Stimulated activated naive CD8-positive, alpha-beta T cell treated with anti-CD3 and anti-CD28 coated beads, Interleukin-15, Interleukin-2, amounts not matched to agents 100 U/mL and 50 U/mL, for 24 hours (primary cell): ENCODE measurements at places on chromosomes 5 and 9.

DNA sequence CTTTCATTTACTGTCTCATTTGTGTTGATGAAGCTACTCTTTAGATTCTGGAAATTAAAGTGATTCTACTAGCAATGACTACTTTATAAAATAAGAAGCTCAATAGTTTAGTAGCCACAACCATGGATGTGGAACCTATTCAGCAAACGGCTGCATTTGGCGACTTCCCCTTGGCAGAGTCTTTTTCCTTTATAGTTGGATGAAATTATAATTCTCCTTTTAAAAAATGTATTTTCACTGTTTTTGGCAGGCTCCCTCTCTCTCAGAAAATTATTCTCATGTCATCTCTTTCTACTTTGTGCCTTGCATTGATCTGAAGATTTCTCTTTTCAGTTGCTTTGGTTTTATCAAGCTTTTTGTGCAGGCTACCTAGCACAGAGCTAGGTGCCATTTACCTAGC, 50.6 kb upstream of the KCNN2 start:
- DNase-seq: no peak

- no peak for DNase-seq
Measured at GRCh38 chr9:21580636-21581378, 98.7 kb upstream of the IFNE start.

- DNase-seq: peak; percentile 70
Measured at GRCh38 chr5:55232985-55233928, at the start of gene CCNO. CCNO (minus strand) TSS chr5:55233608; CDS start chr5:55233523, 85 bp downstream.

DNA sequence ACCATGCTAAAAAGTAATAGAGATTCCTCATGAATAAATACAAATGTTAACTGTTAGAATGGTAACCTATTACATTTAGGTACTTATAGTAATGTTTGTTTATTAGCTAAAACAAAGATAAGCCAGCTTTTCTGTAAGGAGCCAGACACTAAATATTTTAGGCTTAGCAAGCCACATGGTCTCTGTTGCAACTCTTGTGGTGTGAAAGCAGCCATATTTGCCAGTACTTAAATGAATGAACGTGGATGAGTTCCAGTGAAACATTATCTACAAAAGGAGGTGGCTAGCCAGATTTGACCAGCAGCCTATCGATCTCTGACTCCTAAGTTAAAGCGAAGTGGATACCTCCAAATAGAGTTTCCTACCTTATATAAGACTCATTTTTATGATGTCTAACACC, 331.6 kb downstream of the CDH12 start:
- no peak for DNase-seq

DNA sequence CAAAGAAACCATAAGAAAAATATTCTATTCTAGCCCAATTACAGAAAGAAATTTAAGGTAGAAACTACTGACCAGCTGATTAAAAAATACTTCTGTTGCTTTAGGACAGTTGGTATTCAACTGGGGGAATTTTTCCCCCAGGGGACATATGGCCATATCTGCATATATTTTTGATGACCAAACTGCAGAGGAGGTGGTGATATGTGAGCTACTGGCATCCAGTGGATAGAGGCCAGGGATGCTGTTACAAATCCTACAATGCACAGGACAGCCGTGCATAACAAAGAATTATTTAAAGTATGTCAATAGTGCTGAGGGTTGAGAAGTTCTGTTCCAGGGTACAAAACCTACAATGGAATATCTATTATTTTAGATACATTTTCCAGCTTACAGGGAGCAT, 24.0 kb downstream of the ZFR start:
- no peak for DNase-seq

- DNase-seq: no peak
Measured at GRCh38 chr5:35246900-35247647, 16.8 kb upstream of the PRLR start.

DNA sequence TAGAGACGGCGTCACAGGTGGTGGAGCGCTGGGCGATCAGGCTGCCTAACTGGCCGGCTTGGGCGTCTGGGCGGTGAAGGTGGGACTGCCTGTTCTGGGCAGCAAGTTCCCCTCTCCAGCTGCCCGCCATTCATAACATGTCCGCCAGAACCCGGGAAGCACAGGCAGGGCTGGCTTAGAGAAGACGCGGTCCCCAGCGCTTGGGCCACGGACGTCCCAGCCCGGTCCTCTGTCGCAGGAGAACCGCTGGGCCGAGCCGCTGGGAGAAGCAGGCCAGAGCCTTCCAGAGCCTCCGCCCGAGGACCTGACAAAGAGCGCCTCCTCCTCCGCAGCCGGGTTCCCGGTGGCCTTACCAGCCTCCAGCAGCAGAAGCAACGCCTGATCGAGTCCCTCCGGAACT, 15.2 kb upstream of the HAND1 start:
- no peak for DNase-seq

DNA sequence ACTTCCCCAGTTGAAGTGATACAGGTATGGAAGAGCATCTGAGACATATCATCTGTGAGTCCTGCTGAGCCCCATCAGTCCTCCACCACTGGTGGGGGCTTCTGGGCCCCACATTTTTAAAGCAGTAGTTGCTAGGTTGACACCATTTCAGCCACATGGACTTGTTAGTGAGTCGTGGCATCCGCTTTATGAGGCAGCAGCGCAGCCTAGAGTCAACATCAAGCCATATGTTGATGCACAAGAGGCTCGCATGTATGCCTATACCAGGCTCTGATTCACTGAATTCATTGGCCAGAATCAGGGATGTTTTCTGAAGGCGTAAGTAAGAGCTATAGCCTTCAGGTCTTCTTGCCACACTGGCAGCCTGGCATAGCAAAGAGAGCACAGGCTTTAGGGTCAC, 26.8 kb downstream of the ZNF346 start:
- DNase-seq: no peak

- peak; percentile 77 for DNase-seq
Measured at GRCh38 chr5:1641560-1642166, 117.9 kb upstream of the LPCAT1 start.

GRCh38 chr5:180082633-180083420, 11.3 kb upstream of the RNF130 start:
- no peak for DNase-seq

- no peak for DNase-seq
Measured at GRCh38 chr5:118921866-118922265, 66.5 kb downstream of the DTWD2 start.

- DNase-seq: no peak
Measured at GRCh38 chr5:24353016-24353415, 291.8 kb downstream of the CDH10 start.

DNA sequence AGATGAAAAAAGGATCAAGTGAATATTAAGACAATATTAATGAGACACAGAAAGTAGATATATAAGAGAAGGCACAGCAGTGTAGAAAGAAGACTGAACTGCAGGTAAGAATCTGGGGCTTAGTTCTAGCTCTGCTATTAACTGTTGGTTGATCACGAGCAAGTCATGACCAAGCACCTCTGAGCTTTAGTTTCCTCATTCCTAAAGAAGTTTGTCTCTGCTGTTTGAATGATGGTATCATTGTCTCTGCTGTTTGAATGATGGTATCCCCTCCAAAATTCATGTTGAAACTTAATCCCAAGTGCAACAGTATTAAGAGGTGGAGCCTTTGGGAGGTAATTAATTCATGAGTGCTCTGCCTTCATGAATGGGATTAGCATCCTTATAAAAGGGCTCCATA, 2.5 kb upstream of the NME5 start:
- DNase-seq: no peak

- no peak for DNase-seq
Measured at GRCh38 chr5:56862909-56863308, 46.5 kb upstream of the SETD9 start.
